Foreskin keratinocyte (primary cell): ENCODE measurements at places on chromosomes 5 and 9.

- no peak for DNase-seq
Observed at GRCh38 chr9:12516573-12516972, 176.6 kb upstream of the TYRP1 start.

- DNase-seq = no peak
Observed at GRCh38 chr9:31744589-31744988, 639.9 kb upstream of the ACO1 start.

DNA sequence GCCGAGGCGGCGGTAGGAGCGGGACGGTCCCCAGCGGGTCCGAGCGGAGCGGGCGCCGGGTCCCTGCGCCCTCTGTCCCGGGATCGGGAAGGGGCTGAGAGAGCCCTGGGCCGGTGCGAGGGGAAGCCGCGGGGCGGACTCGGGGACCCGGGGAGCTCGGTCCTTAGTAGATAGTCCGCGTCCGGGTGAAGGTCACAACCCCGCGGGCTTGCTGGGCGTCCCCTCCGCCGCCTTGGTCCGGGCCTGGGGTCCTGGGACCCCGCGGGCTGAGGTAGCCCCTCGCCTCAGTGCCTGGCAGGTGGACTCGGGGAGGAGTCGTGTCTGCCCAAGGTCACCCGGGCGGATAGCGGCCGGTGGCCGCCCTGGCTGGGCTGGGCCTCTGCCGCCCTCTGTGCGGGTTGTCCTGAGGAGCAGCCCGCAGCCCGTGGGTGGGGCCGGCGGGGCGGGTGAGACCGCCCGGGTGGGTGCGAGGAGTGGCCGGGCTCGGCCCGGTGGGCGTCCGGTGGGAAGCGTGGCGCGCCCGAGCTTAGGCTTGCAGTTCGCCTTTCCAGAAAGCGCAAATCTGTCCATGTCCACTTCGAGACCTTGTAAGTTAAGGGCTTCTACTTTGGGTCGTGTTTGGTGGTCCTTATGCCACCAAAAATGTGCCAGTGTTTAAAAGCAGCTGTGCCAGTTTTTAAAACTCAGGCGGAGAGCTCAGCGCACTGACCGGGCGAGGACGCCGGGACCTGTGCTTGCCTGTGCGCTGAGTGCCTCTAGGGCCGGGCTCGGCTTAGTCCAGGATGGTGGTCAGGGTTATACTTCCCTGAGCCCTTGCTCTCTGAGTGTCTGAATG lies 554 bp downstream of the SDHA start:
- DNase-seq = no peak

GRCh38 chr9:18800579-18800978 lies 232.4 kb downstream of the SAXO1 start:
- no peak for DNase-seq

- DNase-seq = no peak
Observed at GRCh38 chr9:3758816-3759576, 233.2 kb upstream of the RFX3 start.

DNA sequence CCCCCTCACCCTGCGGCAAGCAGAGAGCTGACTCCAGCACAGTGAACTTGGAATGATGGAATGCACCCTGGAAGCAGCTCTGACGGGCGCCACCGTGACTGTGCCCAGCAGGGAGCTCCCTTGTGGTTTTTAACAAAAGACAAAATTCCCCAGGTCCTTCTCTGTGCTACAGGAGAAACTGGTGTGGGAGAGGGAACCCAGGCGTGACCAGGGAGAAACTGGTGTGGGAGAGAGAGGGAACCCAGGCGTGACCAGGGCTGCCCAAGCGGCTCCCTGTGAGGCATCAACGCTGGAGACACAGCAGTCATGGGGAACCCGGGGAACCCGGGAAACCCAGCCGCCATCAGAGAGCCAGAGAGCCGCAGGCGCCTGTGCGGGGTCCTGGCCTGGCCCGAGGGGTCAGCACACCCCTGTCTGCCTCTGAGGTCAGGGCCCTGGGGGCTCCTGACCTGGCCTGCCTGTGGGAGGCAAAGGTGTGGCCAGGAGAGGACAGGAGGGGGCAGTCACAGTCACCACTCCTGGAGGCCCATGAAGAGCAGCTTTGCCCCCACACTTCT lies 3.1 kb upstream of the AHRR start:
- no peak for DNase-seq

GRCh38 chr5:133241179-133242092 lies 189.6 kb downstream of the HSPA4 start:
- no peak for DNase-seq

GRCh38 chr5:100519075-100519474 lies 16.1 kb upstream of the FAM174A start:
- no peak for DNase-seq

GRCh38 chr5:92907938-92908606 lies 672.9 kb downstream of the NR2F1-AS1 start:
- no peak for DNase-seq

GRCh38 chr9:112049811-112050516 lies 125.1 kb downstream of the SUSD1 start:
- DNase-seq = no peak

- DNase-seq = no peak
Observed at GRCh38 chr9:4670591-4670990, 4.3 kb upstream of the SPATA6L start.

DNA sequence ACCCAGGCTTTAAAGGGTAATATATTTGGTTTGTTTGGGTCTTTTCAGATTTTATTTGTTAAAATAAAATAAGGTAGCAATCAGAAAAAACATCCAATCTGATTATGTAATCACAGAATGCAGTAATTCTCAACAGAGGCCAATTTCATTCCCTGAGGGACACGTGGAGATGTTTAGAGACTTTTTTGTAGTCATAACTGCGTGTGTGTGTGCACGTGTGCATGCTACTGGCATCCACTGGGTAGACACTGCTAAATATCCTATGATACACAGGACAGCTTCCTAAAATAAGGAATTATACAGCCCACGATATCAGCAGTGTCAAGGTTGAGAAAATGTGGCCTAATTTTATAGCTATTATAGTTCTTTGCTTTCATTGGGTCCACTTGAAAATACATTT lies 180.8 kb upstream of the KLF9 start:
- no peak for DNase-seq

- DNase-seq = no peak
Observed at GRCh38 chr9:88308831-88309560, 79.2 kb upstream of the SPIN1 start.

DNA sequence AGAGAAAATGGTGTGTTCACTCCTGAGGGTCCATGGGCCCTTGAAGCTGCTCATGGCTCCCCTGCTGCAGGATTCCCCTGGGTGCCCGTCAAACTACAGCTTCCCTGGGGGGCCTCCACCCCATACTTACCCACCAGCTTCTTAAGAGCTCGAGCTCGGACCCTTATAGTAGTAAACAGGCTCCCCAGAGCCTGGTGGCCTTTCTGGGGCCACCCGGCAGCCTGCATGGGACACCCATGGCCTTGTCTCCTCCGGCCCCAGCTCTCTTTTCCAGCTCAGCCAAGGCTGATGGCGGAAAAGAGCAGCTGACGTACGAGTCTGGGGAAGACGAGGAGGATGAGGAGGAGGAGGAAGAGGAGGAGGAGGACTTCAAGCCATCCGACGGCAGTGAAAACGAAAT lies 4.2 kb upstream of the CEL start:
- no peak for DNase-seq

DNA sequence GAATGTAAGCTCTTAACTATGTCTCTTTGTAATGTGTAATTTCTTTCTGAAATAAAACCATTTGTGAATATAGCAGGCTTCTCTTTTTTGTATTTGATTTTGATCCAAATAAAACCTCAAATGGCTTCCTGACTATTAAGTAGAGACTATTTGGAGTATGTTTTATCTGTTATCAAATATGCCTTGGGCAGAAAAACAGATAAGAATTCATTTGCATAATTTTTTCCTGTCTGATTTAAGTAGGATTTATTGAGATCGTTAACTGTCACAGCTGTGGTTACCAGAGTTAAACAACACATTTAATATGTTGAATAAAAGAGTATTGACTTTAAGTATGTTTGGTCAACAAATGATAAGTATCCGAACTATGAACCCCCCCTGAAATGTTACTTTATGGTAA lies 104.9 kb downstream of the MELK start:
- no peak for DNase-seq

- no peak for DNase-seq
Observed at GRCh38 chr5:176743136-176743861, 67.1 kb upstream of the UNC5A start.

DNA sequence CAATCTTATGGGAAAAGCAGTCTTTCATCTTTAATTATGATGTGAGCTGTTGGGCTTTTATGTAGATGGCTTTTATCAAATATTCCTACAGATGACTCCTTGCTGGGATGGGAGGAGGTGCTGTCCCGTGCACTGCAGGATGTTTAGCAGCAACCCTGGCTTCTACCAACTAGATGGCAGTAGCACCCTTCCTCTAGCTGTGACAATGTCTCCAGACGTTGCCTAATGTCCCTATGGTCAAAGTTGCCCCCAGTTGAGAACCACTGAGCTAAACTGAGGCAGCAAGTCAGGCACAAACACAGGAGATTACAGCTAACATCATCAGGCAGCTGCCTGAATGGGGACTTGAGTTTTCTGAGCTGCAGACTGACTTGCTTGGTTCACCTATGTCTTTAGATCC lies 401.9 kb upstream of the PDE4D start:
- DNase-seq = no peak

GRCh38 chr9:93480728-93481324 lies 27.4 kb upstream of the FAM120AOS start:
- no peak for DNase-seq

DNA sequence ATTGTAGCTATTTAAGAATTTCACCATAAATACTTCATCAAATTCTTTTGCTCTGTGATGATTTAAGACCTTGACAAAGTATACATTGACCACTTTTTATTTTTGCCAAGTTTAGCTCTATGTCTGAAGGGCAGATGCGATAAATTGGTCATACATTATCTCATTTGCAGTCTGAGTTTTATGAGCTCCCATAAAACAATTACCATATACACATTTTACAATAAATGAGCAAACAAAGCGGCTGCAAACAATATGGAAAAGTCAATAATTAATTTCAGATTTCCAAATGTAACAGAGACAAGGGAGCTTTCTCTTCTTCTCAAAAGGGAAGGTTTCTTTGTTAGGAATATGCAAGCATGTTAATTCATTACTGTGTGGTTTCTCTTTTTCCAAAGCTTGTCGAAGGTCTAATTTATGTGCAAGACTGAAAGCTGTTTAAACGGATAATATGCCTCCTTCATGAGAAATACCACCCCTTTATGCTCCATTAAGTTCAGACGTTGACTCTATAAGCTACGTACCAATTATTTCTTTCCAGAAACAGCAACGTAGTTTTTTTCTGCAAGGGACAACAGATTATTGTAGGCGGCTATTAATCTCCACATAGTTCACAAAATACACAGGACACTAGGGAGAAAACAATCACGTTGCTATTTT lies 7.0 kb upstream of the IZUMO3 start:
- no peak for DNase-seq

DNA sequence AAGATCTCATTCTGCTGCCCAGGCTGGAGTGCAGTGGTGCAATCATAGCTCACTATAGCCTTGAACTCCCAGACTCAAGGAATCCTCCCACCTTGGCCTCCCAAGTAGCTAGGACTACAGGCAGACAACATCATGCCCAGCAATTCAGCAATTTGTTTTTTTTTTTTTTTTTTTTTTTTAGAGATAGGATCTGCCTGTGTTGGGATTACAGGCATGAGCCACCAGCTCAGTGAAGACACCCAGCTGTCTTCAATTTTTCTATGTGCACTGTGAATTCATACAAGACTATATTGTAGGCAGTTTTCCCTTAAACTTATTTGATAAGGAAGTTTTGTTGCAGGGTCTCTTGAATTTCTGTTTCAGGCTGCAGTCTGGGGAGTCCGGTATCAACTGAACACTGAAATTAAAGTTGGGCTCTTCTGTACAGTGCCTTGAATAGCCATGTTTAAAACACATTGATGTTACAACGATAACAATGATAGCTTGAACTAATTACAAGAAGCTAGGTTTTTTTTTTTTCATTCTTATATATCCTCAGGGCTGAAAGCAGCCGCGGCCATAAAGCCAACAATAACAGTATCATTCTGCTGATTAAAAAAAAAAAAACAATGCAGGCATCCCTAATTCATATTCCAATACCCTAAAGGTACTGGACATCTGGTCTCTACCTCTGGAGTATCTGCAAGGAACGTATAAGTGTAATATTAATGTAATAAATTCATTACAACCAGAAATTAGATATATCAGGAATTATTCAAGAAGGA lies 63.5 kb downstream of the MPDZ start:
- no peak for DNase-seq

- no peak for DNase-seq
Observed at GRCh38 chr5:149073213-149073612, 10.4 kb upstream of the SH3TC2 start.

DNA sequence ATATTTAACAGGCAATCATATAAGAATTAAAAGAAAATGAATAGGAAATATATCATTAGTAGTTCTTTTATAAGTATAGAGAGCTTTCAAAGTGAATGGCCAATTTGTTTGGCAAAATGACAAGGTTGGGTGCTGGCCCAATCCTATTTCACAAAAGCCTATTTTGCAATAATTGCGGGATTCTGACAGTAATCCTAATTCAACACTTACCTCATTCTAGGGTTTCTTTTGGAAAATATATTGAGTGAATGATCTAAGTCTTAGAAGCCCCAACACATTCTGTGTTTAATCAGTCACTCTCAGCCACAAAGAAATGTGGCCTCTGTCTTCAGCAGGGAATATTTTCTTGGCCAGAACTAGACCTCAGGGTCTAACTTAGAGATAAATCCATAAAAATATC lies 835.9 kb upstream of the ZNF608 start:
- DNase-seq = no peak

DNA sequence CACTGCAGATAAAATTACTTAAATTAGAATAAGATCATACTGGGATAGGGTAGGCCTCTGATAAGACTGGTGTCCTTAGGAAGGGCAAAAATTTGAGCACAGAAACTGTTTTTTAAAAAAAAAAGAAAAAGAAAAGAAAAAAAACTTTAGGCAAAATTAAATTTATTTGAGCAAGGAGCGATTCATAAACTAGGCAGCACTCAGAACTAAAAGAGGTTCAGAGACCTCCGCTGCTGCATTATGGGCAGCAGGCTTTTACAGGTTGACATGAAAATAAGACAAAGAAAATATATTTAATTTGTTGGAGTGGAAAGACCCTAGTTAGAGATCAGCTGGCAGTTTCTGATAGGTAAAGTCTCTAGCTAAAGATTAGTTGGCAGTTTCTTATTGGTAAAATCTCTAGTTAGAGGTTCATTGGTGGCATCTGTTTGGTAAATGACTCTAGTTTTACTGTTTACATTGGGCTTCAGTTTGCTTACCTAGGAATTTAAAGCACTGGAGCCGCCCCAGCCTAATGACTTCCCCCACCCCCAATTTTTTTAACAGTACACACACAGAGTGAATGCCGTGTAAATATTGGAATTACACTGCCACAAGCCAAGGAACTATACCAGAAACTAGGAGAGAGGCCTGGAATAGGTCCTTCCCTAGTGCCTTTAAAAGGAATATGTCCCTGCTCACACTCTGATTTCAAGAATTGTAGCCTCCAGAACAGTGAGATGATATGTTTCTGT lies 4.5 kb upstream of the PLPP6 start:
- DNase-seq = no peak
